Stomach (tissue), 19 donors: ENCODE measurements at places on chromosomes 2 and 18. TPM values are rescaled to one million over a fixed set of nuclear protein-coding genes. Genes with fewer than 3 reads are reported as not detected.

The FKBP7 gene
- total RNA-seq = 1.4 TPM

GRCh38 chr18:36025025-36025424 lies 42.3 kb downstream of the RPRD1A start:
- H3K27me3 ChIP-seq = no peaks in the 10 kb centered on the region
- H3K4me3 ChIP-seq = no peak overlapping the region
- DNase-seq = no peak

GRCh38 chr2:176004934-176005333 lies 2.9 kb upstream of the LNPK start:
- H3K27me3 ChIP-seq = no peaks in the 10 kb centered on the region
- no peak for DNase-seq
- no peak overlapping the region for H3K4me3 ChIP-seq

DNA sequence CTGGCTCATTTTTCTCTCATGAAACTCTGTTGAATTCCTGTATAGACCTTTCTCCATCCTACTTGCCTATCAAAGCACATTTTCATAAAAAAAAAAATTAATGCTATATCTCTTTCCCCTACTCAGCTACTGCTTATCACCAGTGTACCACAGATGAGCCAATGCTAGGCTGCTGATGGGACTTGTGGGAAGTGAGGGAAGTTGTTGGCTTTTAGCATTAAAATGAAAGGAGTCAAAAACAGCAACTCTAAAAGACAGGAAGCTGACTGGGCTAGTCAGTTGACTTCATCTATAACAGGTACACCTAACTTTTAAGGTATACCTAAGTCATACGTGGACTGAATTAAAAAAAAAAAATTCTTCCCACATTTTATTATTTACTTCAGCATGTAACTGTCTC lies 102.1 kb downstream of the FAM117B start:
- H3K27me3 ChIP-seq = no peaks in the 10 kb centered on the region
- no peak for DNase-seq
- H3K4me1 ChIP-seq = no peaks in the 10 kb centered on the region
- peaks cover 22% of the 10 kb centered on the region for H3K36me3 ChIP-seq
- no peak overlapping the region for H3K4me3 ChIP-seq
- no peak overlapping the region for H3K27ac ChIP-seq

- DNase-seq = peak; percentile 55
- no peaks in the 10 kb centered on the region for H3K36me3 ChIP-seq
- no peaks in the 10 kb centered on the region for H3K4me1 ChIP-seq
- H3K27me3 ChIP-seq = no peaks in the 10 kb centered on the region
Measured at GRCh38 chr2:71492112-71492511, 38.8 kb downstream of the DYSF start.

- H3K4me1 ChIP-seq = no peaks in the 10 kb centered on the region
- no peak overlapping the region for H3K4me3 ChIP-seq
- DNase-seq = no peak
- no peak overlapping the region for H3K27ac ChIP-seq
- H3K36me3 ChIP-seq = no peaks in the 10 kb centered on the region
- no peaks in the 10 kb centered on the region for H3K27me3 ChIP-seq
Measured at GRCh38 chr18:59802031-59802430, 97.8 kb upstream of the PMAIP1 start.

The CD8B gene
- total RNA-seq = 14.0 TPM

DNA sequence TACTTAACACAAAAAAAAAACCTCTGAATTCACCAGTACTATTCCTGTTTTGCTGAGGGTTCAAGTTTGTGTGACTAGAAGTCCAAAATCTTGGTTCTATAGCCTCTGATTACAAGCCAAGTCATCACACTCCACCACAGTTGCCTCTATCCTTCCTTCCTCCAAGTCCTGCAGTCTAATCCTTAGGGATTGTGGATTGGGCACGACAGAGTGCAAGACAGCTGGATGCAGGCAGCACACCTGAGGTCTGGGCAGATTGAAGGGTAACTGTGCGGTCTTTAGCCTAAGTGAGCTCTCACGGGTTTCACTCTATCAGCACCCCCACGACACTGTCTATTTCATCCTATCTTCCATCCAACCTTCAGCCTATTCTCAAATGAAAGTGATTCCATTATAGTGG lies 299.4 kb upstream of the ID2 start:
- H3K27ac ChIP-seq = no peak overlapping the region
- H3K36me3 ChIP-seq = no peaks in the 10 kb centered on the region
- DNase-seq = no peak

The ANKRD62 gene
- 1.2 TPM for total RNA-seq

The AQP12B gene
- total RNA-seq = not detected

- no peaks in the 10 kb centered on the region for H3K36me3 ChIP-seq
- DNase-seq = no peak
- H3K4me3 ChIP-seq = no peak overlapping the region
- H3K27me3 ChIP-seq = no peaks in the 10 kb centered on the region
Measured at GRCh38 chr2:108193251-108193650, 46.5 kb upstream of the SULT1C3 start.

- no peak for DNase-seq
- no peak overlapping the region for H3K4me3 ChIP-seq
- no peaks in the 10 kb centered on the region for H3K27me3 ChIP-seq
- H3K36me3 ChIP-seq = no peaks in the 10 kb centered on the region
Measured at GRCh38 chr18:1806884-1807615, 764.3 kb downstream of the METTL4 start.

- peak overlapping the region; percentile 93 for H3K4me3 ChIP-seq
- H3K4me1 ChIP-seq = peaks cover 22% of the 10 kb centered on the region
- H3K27ac ChIP-seq = peak overlapping the region; percentile 95
- peak; percentile 80 for DNase-seq
- H3K36me3 ChIP-seq = peaks cover 24% of the 10 kb centered on the region
Measured at GRCh38 chr2:108449410-108450130, 564 bp downstream of the GCC2 start.

DNA sequence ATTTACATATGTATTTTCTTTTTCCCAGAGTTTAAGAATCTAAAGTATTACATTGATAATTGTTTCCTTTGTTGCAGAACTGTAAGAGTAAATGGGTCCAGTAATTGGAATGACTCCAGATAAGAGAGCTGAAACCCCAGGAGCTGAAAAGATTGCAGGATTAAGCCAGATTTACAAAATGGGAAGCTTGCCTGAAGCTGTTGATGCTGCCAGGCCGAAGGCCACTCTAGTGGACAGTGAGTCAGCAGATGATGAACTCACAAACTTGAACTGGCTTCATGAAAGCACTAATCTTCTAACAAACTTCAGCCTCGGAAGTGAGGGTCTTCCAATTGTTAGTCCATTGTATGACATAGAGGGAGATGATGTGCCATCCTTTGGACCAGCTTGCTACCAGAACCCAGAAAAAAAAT lies 183.8 kb upstream of the STON1 start:
- no peak for DNase-seq
- H3K4me3 ChIP-seq = no peak overlapping the region
- no peaks in the 10 kb centered on the region for H3K36me3 ChIP-seq
- H3K4me1 ChIP-seq = peaks cover 62% of the 10 kb centered on the region
- H3K27me3 ChIP-seq = no peaks in the 10 kb centered on the region

DNA sequence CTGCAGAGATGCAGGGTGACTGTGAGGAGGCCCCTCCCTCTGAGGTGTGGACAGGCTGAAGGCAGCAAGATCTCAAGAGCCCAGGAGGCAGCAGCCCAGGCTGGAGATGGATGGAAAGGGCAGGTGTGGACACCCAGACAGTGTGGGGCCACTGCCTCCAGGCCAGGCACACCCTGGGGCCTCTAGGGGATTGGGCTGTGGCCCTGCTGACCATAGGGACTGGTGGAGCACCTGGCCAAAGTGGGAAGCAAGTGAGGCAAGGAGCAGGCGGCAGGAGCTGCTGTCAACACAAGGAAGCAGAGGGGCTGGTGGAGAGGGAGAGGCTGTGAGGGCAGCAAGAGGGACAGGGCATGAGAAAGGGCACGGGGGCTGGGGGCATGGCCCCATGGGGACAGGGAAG lies 10.8 kb downstream of the SNED1 start:
- no peak overlapping the region for H3K4me3 ChIP-seq
- H3K27me3 ChIP-seq = no peaks in the 10 kb centered on the region
- DNase-seq = no peak
- H3K27ac ChIP-seq = peak overlapping the region; percentile 64
- H3K4me1 ChIP-seq = peaks cover 22% of the 10 kb centered on the region

GRCh38 chr18:43590182-43590903 lies 313.1 kb upstream of the SYT4 start:
- no peaks in the 10 kb centered on the region for H3K36me3 ChIP-seq
- peak; percentile 53 for DNase-seq
- H3K4me3 ChIP-seq = no peak overlapping the region

- H3K36me3 ChIP-seq = no peaks in the 10 kb centered on the region
- no peaks in the 10 kb centered on the region for H3K27me3 ChIP-seq
- H3K4me1 ChIP-seq = no peaks in the 10 kb centered on the region
- H3K27ac ChIP-seq = no peak overlapping the region
- H3K4me3 ChIP-seq = no peak overlapping the region
- no peak for DNase-seq
Measured at GRCh38 chr2:190053426-190053825, 9.1 kb downstream of the MSTN start.

DNA sequence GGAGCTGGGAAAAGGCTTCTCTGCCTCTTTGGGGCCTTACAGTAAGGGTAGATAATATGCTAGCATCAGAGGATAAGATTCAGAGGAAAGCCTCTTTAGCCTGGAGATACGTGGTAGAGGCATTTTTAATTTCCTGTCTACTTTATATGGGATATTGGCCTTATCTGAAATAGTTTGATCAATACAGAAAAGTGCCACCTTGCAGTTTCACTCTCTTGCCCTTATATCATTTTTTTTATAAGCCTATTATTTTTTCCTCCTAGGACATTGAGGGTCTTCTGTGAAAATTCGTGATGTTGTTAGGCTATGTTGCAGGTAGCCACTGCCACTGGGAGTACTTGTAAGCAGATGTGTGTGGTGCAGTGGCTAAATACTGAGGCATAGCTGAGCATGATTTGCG lies 40.1 kb upstream of the TOGARAM2 start:
- no peak overlapping the region for H3K4me3 ChIP-seq
- no peak for DNase-seq
- H3K36me3 ChIP-seq = peaks cover 80% of the 10 kb centered on the region

DNA sequence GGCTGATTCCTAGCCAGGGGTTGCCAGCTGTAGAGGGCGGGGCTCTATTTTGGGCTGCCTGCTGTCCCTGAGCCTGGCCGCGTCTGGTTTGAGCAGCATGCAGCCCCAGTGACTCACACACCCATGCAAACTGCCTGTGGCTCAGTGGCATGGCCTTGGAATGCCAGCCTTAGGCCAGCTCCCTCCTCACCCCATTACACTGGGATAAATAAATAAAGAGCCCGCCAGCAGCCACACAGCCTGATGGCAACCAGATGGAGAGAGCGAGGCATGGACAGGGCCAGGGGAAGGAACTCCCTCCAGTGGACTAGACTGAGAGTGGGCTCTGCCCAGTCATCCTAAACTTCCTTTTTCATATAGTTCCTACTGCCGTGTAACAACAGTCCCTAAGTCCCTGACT lies 18.3 kb downstream of the NHEJ1 start:
- H3K27ac ChIP-seq = no peak overlapping the region
- no peak for DNase-seq
- H3K36me3 ChIP-seq = peaks cover 86% of the 10 kb centered on the region
- no peak overlapping the region for H3K4me3 ChIP-seq
- H3K27me3 ChIP-seq = no peaks in the 10 kb centered on the region
- H3K4me1 ChIP-seq = no peaks in the 10 kb centered on the region

The DTYMK gene
- 50.0 TPM for total RNA-seq

DNA sequence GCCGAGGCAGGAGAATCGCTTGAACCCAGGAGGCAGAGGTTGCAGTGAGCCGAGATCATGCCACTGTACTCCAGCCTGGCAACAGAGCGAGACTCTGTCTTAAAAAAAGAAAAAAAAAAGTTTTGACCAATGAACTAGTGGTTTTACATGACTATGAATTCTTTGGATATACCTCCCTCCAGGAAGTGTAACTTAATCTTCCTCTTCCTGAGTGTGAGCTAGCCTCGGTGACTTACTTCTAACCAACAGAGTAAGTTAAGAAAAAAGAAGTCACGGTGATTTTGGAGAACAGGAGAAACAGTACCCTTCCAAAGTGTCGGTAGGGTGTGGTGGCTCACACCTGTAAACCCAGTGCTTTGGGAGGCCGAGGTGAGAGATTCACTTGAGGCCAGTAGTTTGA lies 7.1 kb downstream of the TIA1 start:
- peaks cover 35% of the 10 kb centered on the region for H3K36me3 ChIP-seq
- no peaks in the 10 kb centered on the region for H3K27me3 ChIP-seq
- H3K27ac ChIP-seq = no peak overlapping the region
- no peak overlapping the region for H3K4me3 ChIP-seq

DNA sequence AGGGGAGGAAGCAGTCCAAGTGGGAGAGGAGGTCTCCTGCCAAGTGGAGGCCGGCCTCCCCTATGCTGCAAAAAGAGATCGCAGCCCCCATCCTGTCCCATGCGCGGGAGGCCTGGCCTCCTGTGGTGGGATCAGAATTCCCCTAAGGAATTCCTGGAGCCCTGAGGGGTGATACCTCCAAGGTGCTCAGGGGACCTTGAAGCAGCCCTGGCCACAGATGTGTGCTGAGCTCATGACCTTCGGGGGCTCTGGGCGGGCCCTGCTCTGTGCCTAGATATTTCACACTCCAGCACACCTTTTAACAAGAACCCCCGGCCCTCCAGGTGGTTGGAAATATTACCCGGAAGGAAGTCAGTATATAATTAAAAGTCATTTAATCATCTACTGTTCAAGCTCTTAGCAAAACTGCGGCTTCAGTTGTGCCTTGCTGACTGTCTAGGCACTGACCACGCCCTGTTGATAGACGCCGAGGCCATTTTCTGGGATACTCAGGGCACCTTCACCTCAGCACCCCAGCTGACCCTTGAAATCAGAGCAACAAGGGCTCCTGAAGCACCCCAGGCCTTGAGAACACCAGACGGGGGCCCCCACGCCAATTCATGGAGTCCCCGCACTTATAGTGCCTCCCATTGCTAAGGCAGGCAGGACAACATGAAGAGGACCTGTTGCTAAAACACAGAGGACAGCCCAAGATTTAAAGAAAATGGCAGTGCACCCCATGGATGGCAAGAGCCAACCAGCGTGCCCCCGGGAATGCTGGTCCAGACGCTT lies 119.1 kb downstream of the NDUFA10 start:
- H3K27ac ChIP-seq = no peak overlapping the region
- peaks cover 2% of the 10 kb centered on the region for H3K4me1 ChIP-seq
- no peaks in the 10 kb centered on the region for H3K27me3 ChIP-seq
- no peak overlapping the region for H3K4me3 ChIP-seq

DNA sequence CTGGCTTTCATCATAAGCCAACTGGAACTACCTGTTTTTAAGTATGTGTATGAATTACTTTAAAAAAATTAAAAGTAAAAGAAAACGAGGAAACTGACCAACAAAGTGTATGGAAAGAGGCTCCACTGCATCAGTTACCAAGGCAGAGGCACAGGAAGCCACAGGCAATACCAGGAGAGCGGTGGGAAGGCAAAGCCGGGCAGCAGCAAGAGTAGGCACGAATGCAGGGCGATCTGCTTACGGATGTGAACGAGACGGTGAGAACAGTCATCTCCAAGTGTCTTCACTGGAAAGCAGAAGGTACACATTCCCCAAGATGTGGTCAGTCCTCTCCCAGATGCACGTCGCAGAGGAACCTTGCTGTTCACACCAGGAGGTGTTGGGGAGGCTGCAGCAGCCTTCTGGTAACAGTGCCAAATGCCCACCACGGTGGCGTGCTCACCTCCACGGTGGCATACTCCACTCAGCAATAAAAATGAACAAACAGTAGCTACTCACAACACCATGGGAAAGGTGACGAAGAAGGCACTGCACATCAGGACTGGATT lies 43.1 kb downstream of the HS6ST1 start:
- peaks cover 19% of the 10 kb centered on the region for H3K4me1 ChIP-seq
- H3K27me3 ChIP-seq = no peaks in the 10 kb centered on the region
- H3K27ac ChIP-seq = no peak overlapping the region
- peaks cover 14% of the 10 kb centered on the region for H3K36me3 ChIP-seq

The CSRNP3 gene
- under 0.01 TPM for total RNA-seq
